ENCODE measurements at places on chromosomes 16 and 17. TPM values are rescaled to one million over a fixed set of nuclear protein-coding genes. Genes with fewer than 3 reads are reported as not detected.

WSCD1 gene
- total RNA-seq, result 0.28 TPM

ANKRD11 gene
- 217 TPM for total RNA-seq

CASKIN2 gene
- total RNA-seq, result 32.6 TPM

SMYD4 gene
- 31.6 TPM for total RNA-seq

GPRC5B gene
- total RNA-seq, result 6.9 TPM

C16orf96 gene
- total RNA-seq, result not detected

ZMYND15 gene
- total RNA-seq, result 0.17 TPM

PPP1R1B gene
- total RNA-seq, result 8.2 TPM

KRTAP1-5 gene
- not detected for total RNA-seq

SCARF1 gene
- 0.24 TPM for total RNA-seq

CA7 gene
- not detected for total RNA-seq

KRT36 gene
- not detected for total RNA-seq

IL21R gene
- total RNA-seq, result 0.39 TPM

Data from A673 (cell line).